Hypothalamus (tissue), 51 donors: ENCODE measurements at places on chromosomes 3 and 15.

- DNase-seq = no peak
Measured at GRCh38 chr3:33313331-33313730, 36.1 kb downstream of the FBXL2 start.

GRCh38 chr15:29695489-29696167 lies 126.6 kb downstream of the TJP1 start:
- no peak for DNase-seq

- no peak for DNase-seq
Measured at GRCh38 chr3:60085649-60086048, 1035.8 kb upstream of the CFAP20DC start.

GRCh38 chr3:192652727-192653126 lies 74.6 kb downstream of the FGF12 start:
- no peak for DNase-seq

DNA sequence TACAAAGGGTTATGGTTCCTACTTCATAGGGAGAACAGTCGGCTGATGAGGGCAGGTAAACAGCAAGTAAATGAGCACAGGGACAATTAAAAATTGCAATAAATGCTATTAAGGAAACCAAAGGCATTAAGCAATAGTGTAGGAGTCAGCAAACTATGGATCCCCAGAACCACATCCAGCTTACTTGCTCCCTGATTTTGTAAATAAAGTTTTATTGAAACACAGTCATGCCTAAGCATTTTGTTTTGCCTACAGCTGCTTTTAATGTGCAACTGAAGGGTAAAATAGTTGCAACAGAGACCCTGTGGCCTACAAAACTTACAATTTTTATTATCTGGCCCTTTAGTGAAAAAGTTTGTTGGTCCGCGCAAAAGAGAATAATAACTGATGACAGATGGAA lies 351.2 kb upstream of the NR2F2 start:
- DNase-seq = no peak

GRCh38 chr3:68963376-68963775 lies 31.0 kb upstream of the TAFA4 start:
- DNase-seq = no peak
